ENCODE measurements at places on chromosomes 3 and 15.

- no peak for DNase-seq
These were observed 220.2 kb downstream of the MTHFS start for GRCh38 chr15:79676621-79677020.

DNA sequence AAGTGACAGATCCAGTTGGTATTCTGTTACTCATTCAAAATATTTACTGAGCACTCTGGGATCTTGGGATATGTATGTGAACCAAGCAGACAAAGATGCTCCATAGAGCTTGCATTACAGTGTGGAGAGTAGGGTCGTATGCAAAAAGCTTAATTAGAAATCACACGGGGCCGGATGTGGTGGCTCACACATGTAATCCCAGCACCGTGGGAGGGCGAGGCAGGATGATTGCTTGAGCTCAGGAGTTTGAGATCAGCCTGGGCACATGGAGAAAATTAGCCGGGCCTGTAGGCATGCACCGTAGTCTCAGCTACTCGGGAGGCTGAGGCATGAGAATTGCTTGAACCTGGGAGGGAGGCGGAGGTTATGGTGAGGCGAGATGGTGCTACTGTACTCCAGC lies 68.7 kb upstream of the MB21D2 start:
- DNase-seq, result no peak

DNA sequence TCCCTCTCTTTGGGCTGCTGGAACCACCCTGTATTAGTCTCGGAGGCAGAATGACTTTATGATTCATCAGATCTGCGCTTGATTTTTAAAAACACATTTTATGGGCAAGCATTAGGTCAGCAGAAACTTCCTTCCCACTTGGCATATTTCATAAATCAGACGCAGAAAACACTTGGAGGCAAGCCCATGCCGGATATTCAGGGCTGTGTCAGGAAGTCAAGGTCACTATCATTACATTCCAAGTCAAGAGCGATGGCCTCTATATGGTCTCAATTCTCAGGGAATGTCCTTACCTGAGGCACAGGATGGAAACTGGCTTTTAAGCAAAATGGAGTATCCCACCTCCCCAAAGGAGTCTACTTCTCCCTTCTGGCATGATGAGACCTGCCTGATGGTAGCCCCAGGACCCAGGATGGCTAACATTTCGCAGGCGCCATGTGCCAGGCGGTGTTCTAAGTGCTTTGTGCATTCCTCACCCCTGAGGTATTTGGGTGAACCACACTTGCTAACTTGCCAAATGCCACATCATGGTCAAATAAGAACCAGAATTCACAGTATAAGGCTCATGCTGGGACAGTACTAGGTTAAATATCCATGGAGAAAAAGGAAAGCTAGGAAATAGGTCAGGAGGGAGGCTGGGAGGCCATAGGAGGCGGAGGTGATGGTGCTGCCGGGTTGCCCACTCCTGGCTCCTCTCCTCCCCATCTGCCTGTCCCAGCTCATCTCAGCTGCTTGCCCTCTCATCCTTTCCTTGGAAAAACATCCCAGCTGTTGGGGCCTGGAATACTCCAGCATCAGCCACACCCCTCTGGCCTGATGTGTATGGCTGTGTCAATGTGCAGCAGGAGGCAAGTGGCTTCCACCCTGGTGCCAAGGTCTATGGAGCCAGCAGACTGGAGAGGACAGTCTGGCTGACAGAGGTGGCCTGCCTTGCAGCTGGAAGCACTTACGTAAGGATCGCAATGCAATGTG lies 18.8 kb downstream of the BCL2L10 start:
- DNase-seq, result no peak

GRCh38 chr3:188241883-188242282 lies 87.9 kb downstream of the LPP start:
- DNase-seq, result no peak

DNA sequence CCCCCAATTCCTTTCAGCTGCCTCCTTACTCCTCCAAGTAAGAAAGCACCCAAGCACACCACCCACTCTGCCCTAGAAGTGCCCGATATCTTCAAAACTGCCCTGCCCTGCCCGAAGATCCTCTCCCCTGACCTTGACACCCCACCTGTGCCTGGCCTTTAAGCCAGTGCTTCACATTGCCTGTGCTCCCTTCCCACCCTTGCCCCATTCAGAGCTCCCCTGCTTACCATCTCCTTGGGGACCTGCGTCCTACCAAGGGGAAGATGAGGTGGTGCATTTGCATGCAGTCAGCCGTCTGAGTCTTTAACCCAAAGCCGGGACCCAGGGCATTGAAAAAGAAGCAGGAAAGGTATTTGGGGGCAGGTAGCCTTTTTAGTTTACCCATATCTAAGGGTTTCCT lies 73.5 kb upstream of the SLCO3A1 start:
- no peak for DNase-seq

GRCh38 chr3:24639481-24640329 lies 145.1 kb upstream of the THRB start:
- DNase-seq, result no peak

DNA sequence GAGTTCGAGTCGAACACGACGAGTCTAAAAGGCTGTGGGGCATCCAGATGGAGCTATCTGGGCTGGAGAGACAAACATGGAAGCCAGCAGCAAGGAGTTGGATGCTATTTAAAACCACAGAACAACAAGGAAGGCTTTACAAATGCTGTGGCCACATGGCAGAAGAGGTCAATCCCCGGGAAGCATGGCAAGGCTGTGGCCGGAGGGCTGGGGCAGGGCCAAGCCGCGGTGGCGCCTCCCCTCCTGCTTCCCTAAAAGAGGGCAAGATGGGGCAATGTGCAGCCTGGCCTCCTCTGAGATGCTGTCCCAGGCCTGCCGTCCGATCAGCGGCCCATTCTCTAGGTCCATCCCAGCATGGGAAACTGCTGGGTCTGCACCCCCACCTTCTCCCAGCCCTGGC lies 139.1 kb downstream of the SRGAP3 start:
- no peak for DNase-seq

DNA sequence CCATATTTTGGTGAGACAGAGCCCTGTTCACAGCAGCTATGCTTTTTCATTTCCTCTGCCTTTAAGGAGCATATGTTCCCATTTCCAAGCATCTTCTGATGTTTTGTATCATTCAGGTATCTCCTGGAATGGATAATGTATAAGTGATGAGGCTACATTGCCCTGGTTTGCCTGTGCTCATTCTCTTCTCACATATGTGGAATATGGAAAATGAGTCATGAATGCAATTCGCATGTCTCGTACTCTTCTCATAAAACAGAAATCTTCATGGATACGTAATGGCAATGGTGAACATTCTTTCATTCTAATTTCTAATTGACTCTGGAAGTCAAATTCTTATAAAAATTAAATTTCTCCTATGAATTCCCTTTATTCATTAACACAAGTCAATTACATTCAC lies 143.1 kb downstream of the CDIN1 start:
- no peak for DNase-seq

- no peak for DNase-seq
These were observed 72.1 kb upstream of the RARB start for GRCh38 chr3:25355998-25356397.

DNA sequence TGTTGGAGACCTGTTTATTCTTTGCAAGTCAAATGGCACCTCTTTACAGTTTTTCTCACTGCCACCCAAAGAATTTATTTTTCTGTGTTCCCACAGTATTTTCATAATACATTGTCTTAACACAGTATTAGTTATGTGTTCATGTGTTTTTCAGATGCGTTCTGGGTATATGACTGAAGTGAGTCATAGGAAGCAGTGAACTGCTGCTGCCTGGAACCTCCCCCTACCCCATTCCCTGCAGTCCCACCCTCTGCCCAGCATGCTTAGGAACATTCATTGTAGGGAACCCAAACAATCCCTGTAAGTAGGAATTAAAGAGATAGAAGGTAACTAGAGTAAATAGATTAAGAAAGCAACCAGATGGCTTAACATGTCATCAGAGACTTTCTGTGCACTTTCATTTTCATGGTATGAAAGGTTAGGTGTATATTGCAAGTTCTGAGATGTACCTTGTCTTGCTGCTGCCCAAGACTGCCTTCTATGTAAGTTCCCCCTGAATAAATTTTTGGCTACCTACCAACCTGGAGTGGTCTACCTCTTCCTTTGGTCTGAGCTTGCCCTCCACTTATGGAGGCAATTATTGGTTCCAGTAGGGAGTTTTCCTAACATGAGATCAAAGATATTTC lies 21.9 kb upstream of the SQOR start:
- no peak for DNase-seq

DNA sequence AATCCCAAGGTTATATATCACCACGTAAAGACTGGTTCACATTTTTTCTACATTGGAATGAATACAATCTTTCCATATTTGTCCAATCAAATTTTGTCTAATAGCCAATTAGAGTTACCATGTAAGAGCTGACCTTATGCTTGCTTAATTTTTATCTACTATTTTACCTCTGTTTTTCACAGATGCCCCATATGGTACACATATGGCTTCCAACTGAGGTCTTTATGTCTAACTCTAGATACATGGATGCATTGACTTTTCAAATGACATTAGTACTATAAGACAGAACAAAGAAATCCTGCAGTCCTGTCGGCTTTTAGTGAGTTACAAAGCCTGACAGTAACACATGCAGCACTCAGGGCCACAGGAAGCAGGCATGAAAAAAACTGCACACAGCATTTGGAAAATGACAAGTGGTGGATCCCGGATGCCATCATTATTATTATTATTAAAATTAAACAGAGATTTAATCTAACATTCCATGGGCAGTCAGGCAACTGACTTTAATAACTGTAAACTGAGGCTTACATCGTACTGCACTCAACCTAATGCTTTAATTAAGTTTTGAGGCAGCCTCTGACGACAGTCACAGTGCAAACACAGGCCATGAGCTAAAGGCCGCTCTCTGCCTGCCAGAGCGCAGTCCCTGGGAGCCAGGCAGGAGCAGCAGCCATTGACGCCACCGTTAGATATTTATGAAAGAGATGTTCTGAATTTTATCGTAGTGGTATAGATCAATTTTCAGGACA lies 113.9 kb upstream of the TMCO5A start:
- DNase-seq, result no peak

DNA sequence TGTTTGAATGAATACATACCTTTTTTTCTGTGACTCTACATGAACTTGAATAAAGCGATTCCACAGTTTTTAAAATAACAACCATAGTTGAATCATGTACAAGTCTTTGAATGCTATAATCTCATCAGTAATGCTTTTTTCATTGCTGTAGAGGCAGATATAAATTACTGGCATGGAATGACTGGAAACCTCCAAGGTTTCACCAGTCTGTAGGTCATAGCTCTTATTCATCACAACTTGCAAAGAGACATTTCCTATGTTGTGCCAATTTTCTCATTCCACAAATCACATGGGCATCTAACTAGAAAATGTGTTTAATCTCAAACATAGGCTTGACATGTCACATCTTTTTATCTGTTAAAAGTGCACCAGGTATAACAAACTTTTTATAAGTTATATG lies 407.1 kb upstream of the KCNMB2 start:
- DNase-seq, result no peak

GRCh38 chr15:27686369-27686768 lies 412.7 kb downstream of the OCA2 start:
- no peak for DNase-seq

DNA sequence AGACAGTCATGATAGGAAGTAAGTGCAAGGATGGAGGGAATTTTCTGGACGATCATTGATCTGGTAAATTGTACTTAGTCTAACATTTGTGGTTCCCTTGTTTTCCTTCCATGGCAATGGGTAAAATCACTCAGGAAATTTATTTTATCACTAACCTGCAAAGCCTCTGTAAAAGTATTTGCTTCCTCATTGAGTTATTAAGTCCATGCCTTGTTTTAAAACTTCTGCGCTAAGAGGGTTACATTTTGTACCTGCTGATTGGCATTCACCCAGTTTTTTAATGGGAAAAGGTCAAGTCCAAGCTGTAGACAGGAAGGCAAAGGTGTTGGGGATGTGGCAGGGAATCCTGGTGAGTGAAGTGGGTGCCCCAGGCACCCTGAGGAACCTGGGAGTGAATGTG lies 146.2 kb upstream of the NR2F2 start:
- DNase-seq, result no peak

- no peak for DNase-seq
These were observed 4.5 kb downstream of the SOX14 start for GRCh38 chr3:137768361-137769321.

DNA sequence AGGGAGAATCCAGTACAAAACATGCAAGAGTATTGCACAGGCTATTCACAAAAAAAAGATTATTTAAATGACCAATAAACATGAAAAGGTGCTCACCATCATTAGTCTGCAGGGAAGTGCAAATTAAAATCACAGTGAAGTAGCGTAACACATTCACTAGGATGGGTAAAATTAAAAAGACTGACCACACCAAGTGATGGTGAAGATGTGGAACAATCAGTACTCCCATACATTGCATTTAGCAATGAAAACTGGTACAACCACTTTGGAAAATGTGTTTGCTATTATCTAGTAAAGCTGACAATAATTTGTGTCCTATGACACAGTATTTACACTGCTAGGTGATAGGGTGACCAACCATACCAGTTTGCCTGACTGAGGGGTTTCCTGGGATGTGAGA lies 26.4 kb downstream of the MESP1 start:
- no peak for DNase-seq

DNA sequence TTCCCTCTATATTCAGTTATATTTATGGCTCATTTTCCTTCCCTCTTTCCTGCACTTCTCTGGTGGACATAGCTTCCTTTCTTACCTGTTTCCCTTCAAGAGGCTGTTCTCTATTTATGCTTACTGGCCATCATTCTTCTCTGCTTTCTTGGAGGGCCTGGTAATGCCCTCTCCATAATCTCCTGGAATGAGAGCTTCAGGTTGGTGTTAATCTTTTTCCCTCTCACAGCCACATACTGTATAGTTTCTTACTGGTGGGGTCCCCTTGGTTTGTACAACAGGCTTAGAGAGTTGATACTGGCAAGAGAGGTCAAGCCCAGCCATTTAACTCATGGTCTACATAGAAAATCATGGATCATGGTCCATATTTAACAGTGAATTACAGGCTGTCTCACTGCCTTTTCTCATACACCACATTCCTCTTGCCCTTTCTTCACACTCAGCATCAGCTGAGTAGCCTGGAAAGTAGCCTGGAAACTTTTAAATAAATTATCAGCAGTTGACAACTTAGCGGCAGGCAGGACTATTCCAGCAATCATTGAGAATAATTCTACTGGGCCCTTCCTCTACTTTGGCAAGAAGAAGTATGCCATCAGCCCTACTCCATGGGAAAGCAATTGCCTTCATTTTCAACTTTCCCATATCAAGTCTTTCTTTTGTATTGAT lies 38.0 kb upstream of the DPH6 start:
- no peak for DNase-seq
